ENCODE measurements at places on chromosomes 4 and X. TPM values are rescaled to one million over a fixed set of nuclear protein-coding genes. Genes with fewer than 3 reads are reported as not detected.

PNCK gene
- not detected for total RNA-seq

- DNase-seq: no peak
These were observed 47.5 kb upstream of the CLDN34 start for GRCh38 chrX:9919632-9920172.

GRCh38 chr4:41287852-41288251, 31.1 kb downstream of the UCHL1 start:
- DNase-seq: no peak

ATOH1 gene
- total RNA-seq: not detected

CYSLTR1 gene
- total RNA-seq: not detected
